ENCODE measurements at places on chromosomes 3 and 15.
A peak's percentile ranks its signal among the peaks of the same experiment; 100 is the strongest.

DNA sequence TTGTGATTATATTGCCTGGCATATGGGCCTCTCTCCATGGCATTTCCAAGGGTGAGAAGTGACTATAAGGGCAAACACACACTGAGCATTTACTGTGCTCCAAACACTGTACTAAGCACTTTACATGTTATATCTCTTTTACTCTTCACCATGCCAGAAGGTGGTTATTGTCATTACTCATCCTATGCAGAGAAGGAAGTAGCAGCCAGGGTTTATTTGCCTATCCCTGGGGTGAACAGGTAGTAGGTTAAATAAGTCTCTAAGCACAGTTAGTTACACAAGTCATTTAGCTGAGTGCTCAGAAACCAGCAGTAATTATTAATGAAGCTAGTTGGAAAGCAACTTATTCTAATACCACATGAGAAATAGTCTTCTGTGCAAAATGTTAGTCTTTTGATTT, 109.9 kb upstream of the SYNPR start:
- DNase-seq: no peak

DNA sequence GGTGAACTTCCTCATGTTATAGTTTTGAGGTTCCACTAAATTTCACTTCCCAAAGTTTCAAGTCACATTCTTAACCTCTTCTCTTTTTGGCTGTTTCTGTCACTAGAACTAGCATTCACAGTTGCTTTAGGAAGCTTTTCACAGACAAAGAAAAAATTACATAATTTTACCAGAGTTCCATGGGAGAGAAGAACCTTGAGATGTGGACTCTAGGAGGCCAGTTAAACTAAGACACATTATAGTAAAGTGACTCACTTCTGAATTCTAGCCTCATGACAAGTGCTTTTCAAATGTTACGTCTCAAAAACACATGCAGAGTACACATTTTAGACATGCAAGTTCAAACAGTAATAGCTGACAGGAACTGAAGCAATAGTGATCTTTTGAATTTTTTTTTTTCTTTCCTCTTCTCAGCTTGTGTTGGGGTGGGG, 39.9 kb upstream of the LRTM1 start:
- DNase-seq: no peak

- DNase-seq: peak; percentile 10
Measured at GRCh38 chr3:58672451-58672850, 5.9 kb upstream of the FAM3D start.

GRCh38 chr15:65091946-65092770, 15.6 kb downstream of the KBTBD13 start:
- DNase-seq: peak; percentile 7

GRCh38 chr3:28700728-28701127, 352.1 kb upstream of the AZI2 start:
- DNase-seq: no peak

DNA sequence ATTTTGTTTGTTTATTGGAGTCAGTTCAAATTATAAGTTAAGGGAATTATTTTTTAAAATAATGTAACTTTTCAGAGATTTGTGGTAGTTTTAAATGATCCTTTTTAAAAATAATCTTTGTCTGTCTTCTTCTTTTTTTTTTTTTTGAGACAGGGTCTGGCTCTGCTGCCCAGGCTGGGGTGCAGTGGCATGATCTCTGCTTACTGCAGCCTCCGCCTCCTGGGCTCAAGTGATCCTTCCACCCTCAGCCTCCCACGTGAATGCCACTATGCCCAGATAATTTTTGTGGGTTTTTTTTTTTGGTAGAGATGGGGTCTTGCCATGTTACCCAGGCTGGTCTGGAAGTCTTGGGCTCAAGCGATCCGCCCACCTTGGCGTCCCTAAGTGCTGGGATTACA, 12.6 kb downstream of the FNDC3B start:
- DNase-seq: no peak

GRCh38 chr15:26475554-26475953, 297.3 kb downstream of the GABRB3 start:
- DNase-seq: no peak

DNA sequence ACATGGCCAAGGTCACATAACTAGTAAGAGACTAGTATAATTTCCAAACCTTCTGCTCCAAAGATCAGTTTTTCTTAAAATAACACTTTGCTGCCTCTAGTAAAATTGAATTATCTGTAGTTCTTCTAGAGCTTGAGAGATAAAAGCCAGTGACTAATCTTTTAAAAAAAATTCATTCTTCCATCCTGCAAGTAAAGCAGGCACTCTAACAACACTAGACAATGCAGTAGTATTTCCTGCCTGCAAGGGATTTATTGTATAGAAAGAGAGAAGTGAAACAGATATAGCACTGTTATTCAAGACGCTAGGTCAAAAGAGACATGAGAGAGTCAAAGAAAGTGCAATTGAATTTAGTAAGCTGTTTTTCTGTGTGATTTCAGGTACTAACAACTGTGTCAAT, 159.5 kb upstream of the TBC1D5 start:
- no peak for DNase-seq

- DNase-seq: no peak
Measured at GRCh38 chr3:4582624-4583023, 89.5 kb downstream of the ITPR1 start.

GRCh38 chr3:12194209-12194608, 35.5 kb upstream of the TIMP4 start:
- no peak for DNase-seq

GRCh38 chr3:70996082-70996481, 587.4 kb downstream of the FOXP1 start:
- no peak for DNase-seq

DNA sequence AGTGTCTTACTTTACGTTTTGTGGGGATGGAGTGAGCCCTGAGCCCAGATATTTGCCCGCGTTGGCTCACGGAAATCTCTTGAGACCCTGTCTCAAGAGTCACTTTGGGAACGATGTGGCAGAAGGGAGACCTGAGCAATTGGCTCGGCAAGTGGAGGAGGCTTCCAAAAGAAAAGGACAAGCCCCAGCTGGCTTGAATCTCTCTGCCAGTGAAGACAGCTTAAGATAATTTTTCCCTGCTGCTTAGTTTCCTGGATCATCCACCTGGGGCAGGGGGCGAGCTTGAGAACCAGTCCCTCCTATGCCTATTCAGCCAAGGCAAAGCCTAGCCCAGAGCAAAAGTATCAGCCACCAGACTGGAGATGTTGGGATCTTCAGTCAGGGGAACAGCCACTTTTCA, 708 bp downstream of the SEC22A start:
- peak; percentile 48 for DNase-seq

DNA sequence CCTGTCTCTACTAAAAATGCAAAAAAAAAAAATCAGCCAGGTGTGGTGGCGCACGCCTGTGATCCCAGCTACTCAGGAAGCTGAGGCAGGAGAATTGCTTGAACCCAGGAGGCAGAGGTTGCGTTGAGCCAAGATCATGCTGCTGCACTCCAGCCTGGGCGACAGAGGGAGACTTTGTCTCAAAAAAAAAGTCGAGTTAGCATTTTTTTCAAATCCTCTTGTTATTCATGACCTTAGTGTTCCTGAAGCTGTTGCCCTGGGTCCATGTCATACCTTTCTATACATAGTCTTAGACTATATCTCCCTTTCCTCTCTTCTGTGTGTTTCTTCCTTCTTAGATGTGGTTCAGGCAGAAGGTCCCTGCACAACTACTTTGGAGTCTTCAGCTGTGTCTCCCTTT, 6.4 kb downstream of the FMN1 start:
- no peak for DNase-seq

GRCh38 chr15:27360316-27360715, 389.3 kb downstream of the GABRG3 start:
- DNase-seq: no peak

DNA sequence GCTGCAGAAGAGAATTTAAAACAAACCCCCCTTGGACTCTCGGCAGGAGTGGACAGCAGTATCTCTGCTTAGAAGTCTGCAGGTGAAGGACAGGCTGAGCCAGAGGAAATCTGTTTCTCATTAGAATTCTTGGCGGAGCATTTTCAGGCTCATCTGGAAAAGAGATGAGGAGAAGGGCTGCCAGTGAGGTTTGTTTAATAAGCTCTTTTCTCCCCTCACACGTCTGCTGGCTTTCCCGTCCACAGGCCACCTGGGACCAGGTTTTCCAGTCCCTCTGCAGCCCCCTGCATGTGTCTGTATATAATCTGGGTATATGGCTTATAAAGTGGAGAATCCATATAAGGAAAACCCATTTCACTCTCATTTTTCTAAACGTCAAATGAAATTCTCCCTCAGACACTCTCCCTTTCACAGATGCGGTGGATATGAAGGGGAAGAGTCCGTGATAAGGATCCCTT, 155.4 kb upstream of the TPM1 start:
- no peak for DNase-seq

DNA sequence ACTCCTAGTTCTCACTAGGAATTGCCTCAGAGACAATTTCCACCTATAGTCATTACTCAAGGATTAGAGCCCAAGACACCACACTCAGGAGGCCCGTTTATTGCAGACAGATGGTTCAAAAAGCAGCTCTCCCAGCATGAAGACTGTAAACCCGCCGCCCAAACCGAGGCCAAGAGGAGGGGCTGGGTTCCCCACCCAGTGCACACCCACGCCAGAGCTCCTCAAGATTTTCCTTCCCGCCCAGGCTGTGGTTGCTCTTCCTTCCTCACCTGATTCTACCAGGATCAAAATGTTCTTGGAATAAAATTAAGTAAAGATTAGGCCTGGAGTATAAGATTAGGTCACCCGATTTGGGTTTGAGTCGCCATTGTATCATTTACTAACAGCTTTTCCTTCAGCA, 364.4 kb downstream of the MECOM start:
- DNase-seq: peak; percentile 64

DNA sequence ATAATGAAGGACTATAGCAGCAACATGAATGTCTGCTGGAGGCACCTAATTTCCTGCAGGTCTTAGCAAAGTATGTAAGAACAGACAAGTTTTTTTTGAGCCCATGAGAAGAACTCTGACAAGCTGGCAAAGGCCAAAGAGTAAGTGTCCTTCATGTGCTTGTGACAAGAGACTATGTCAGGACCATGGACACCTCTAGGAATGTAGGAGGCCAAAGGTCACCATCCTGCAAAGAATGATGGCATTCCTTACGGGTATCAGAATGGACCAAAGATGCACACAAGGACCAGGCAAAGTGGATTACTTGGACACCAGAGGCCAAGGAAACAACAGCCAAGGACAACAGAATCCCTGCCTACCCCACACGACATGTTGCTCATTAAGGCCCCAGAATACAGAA, 858.5 kb upstream of the CFAP20DC start:
- DNase-seq: no peak

GRCh38 chr3:15205482-15205933, 538 bp upstream of the CAPN7 start:
- DNase-seq: no peak

GRCh38 chr3:32261545-32261944, 23.1 kb downstream of the CMTM8 start:
- DNase-seq: no peak

All from Peyer's patch (tissue), 4 donors.